ENCODE measurements at places on chromosomes 2 and 18. TPM values are rescaled to one million over a fixed set of nuclear protein-coding genes. Genes with fewer than 3 reads are reported as not detected.

The PLA2R1 gene
- total RNA-seq = 1.5 TPM

The PLEKHM3 gene
- total RNA-seq = 15.5 TPM

The CDK5R2 gene
- total RNA-seq = not detected

The ST8SIA3 gene
- not detected for total RNA-seq

The FOXD4L1 gene
- not detected for total RNA-seq

GRCh38 chr2:51484605-51485004, 452.7 kb upstream of the NRXN1 start:
- H3K27ac ChIP-seq = no peak overlapping the region
- no peak overlapping the region for H3K4me3 ChIP-seq
- no peaks in the 10 kb centered on the region for H3K36me3 ChIP-seq
- DNase-seq = no peak
- no peaks in the 10 kb centered on the region for H3K4me1 ChIP-seq

DNA sequence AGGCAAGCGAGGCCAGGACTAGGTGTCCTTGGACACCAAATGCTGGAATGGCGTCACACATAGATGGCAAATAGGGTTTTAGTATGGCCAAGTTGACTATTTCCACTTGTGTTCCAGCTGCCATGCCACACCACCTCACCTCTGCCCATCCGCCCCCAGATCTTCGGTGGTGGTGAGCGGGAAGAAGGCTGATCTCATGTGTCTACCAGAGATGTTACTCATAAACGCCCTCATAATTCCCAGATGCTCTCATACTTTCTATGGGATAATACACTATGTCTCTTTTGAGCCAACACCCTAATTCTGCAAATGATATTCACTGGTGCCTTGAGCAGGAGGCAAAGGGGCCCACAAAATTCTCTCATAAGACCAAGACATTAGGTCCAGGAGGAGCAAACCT, 281.1 kb upstream of the FN1 start:
- peaks cover 32% of the 10 kb centered on the region for H3K4me1 ChIP-seq
- no peaks in the 10 kb centered on the region for H3K27me3 ChIP-seq
- H3K36me3 ChIP-seq = no peaks in the 10 kb centered on the region

DNA sequence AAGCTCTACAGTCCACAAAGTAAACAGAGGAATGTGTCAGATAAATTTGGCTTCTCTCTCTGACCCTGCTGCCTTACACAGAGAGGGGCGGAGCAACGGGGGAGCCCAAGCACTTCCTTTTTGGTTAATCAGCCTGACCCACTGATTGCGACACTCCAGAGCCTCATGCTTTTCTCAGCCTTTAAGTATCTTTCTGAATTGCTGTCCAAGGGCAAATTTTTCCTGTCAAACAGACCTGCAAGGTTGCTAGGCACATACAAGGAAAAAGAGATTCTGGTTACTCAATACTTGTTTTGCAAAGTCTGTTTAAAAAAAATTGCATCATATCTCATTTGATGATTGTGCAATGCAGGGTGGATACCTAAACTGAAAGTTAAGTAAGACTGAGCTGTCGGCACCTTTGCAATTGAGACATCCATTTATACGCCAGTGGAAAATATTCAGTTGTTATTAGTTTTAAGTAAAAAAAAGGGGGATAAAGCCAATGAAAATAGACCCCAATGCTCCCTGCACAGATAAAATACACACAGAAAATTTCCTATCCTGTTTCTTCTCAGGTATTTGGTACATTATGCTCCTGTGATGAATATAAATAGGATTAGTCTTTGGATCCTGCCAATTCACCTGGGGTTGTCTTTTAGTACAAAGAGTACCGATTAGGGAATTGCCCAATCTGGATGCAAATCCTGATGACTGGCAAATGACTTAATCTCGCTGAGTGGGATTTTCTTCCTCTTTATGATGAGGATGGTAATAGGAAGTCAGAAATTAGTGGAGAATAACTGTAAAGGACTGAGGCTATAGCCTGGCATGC, 260.2 kb upstream of the TRIB2 start:
- H3K27ac ChIP-seq = peak overlapping the region; percentile 56
- H3K27me3 ChIP-seq = no peaks in the 10 kb centered on the region
- H3K4me3 ChIP-seq = peak overlapping the region; percentile 28
- DNase-seq = peak; percentile 85
- no peaks in the 10 kb centered on the region for H3K36me3 ChIP-seq

- H3K27ac ChIP-seq = no peak overlapping the region
- DNase-seq = no peak
- peak overlapping the region; percentile 26 for H3K4me3 ChIP-seq
- peaks cover 11% of the 10 kb centered on the region for H3K4me1 ChIP-seq
- no peaks in the 10 kb centered on the region for H3K27me3 ChIP-seq
- H3K36me3 ChIP-seq = no peaks in the 10 kb centered on the region
Observed at GRCh38 chr2:64731263-64731643, 77.5 kb upstream of the SERTAD2 start.

DNA sequence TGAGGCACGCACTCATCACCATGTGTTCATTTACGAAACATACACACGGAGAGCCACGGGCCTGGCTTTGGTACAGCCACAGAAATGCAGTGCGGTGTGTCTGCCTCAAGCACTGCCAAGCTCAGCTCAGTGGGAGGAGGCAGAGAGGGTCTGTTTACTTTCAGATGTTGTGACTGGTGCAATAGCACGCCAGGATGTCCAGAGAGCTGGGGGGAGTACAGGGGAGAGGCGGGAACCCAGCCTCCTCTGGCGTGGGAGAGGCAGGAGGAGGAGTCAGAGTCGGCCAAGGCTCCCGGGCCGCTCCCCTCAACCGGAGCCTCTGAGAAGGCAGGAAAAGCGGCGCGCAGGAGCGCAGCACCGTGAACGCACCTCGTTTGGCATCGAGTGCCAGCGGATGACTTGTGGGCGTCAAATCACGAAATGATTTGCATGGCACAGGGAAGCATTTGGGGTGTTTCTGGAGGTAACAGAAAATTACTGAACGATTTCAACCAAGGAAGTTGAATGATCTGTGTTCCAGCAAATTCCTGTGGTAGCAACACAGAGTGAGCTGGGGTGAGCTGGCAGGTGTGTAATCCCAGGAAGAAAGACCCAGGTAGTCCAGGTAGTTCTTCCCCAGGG, 143.0 kb downstream of the ZNF516 start:
- H3K27me3 ChIP-seq = no peaks in the 10 kb centered on the region
- peaks cover 10% of the 10 kb centered on the region for H3K4me1 ChIP-seq
- H3K36me3 ChIP-seq = peaks cover 14% of the 10 kb centered on the region
- peak overlapping the region; percentile 16 for H3K4me3 ChIP-seq

GRCh38 chr2:45237128-45237527, 227.9 kb upstream of the SIX2 start:
- H3K36me3 ChIP-seq = no peaks in the 10 kb centered on the region
- H3K27me3 ChIP-seq = no peaks in the 10 kb centered on the region
- H3K27ac ChIP-seq = no peak overlapping the region

GRCh38 chr2:111534910-111535352, 349.1 kb downstream of the ANAPC1 start:
- H3K36me3 ChIP-seq = no peaks in the 10 kb centered on the region
- H3K4me1 ChIP-seq = no peaks in the 10 kb centered on the region
- no peak for DNase-seq
- no peak overlapping the region for H3K27ac ChIP-seq

DNA sequence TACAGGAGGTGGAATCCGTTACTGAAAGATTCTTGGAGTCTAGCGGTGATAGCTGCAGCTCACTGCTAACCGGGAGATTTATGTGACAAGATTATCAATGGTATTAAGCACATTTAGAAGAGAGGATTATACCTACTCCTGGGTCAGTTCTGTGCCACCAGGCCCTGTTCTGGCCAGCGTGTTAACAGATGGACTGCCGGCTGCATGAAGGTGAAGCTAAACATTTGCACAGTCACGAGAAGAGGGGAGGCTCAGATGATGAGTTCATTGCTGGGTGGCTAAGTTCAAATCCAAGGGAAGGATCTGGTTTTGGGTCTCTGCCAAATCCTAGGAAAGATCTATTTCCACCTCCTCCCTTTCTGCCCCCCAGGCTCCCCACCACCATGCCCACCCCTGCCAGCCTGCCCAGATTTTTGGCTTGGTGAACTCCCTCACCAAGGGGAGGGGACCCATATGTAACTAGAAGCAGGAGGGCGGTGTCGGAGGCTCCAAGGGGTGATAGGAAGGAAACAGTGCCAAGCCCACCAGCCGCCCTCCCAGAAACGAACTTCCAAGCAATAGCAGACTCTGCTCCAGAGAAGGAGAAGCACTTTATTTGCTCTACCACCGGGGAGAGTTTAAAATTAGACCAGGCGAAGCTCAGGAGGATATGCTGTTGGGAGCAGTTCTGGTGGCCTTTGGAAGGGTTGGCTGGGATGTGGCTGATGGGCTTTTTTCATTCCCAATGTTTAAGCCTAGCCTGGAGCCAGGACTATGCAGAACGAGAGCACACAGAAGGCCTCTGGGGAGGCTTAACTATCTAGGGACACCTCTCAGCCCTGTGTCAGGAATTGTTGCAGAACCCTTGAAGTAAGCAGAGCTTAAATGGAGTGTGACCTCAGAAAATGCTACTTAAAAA, 200.5 kb downstream of the KLHL29 start:
- H3K27ac ChIP-seq = no peak overlapping the region
- no peaks in the 10 kb centered on the region for H3K27me3 ChIP-seq
- no peak overlapping the region for H3K4me3 ChIP-seq
- no peak for DNase-seq
- H3K4me1 ChIP-seq = peaks cover 23% of the 10 kb centered on the region

Data from heart right ventricle (tissue), 16 donors.